NCI-H82 (cell line): ENCODE measurements at places on chromosomes 11 and 22.

- DNase-seq, result no peak
Observed at GRCh38 chr11:116742104-116742503, 30.7 kb downstream of the BUD13 start.

DNA sequence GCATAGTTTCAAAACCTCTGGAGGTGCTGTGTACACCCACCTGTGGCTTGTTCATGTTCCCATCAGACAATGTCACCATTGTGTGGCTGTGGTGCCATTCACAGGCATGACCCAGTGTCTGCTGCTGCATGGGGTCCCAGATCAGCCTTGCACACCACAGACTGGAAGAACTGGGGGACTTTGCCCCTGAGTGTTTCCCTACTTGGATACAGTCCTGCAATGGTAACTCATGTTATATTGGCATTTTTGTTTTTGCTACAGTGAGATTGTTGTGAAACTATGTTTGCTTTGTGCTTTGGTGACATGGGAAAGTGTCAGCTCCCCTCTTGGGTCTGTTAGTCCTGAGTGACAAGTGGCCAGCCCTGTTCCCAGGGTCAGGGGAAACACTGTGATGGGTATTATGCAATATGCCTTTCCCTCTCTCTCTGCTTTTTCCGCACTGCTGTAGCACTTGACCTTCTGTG lies 108.8 kb downstream of the NAV2 start:
- DNase-seq, result no peak

DNA sequence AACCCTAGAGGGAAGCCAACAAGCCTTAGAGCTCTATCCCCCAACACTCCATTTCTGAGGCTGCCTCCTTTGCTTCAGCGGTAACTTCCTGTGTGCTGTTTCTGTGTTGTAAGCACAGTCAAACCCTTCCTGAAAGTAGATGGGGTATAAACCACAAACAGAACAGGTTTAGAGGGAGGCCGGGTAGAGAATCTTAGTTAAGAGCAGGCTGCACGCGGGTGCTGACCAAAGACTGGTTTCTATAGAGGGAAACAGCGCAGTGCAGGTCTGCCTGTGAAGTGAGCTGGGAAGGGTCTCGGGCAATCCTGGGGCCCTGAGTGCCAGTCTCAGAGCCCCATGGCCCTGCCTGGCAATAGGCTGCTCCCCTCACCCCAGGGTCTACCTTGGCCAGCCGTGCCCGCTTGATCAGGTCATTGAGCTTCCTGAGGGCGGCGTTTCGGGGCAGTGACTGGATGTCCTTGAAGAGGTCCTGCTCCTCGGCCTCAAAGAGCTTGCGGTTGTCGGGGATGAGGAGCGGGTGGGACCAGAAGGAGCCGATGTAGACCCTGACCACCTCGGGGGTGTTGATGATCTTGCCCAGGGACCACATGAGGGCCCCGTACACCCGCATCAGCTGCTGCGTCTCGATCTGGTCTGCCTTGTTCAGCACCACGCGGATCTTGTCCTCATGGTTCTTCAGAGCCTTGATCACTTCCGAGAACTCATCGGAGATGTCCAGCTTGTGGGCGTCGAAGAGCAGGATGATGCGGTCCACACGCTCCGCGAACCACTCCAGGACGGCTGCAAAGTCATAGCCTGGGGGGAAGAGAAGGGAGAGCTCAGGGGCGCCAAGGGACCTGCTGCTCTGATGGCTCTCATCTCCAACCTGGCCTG lies 15.3 kb upstream of the CDC42BPG start:
- no peak for DNase-seq

DNA sequence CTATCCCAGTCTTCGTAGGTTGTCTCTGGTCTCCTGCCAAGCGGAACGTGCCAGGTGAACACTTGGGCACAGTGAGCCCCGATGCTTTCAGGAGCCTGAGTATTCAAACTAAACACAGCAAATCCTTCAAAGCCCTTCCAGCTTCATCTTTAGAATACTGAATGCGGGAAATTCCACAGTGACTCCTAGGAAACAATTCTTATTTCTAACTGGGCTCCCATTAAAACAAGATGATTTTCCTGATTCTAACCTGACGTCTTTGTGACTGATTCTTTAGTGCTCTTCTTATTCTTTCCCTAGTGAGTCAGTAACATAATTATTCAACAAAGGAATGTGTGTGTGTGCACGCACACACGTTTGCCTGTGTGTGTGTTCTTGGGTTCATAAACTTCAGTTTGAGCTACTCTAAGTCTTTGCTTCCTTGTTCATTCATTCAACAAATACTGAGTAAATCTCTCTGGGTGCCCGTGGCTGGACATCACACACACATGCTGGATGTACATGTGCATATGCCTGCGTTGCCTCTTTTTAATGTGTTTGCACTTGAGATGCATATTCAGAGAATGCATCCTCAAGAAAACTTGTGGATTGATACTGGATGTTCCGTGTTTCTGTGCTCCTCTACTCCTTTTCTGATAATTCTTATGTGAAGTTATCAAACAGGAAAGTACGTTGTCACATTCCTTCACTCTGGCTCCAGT lies 134.5 kb downstream of the WNT7B start:
- DNase-seq, result no peak

DNA sequence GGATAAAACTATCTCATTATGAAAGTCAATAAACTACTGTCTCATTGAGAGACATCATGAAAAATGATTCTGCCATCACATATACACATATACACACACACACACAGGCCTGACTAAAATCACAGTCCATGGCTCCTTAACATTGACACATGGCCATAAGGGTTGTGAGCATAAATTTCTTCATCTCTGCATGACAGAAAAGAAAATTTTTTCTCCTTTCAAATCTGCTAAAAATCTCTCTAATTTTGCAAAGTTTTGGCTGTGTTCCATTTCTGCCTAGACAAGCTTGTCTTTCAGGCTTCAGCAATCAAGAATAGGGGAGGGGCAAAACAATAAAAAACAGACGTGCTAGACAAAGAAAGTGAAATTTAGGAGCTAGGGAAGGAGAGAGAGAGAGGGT lies 324.5 kb downstream of the LRRC4C start:
- DNase-seq, result no peak

GRCh38 chr11:104319396-104319795 lies 155.4 kb upstream of the PDGFD start:
- no peak for DNase-seq

GRCh38 chr11:4453118-4453517 lies 4.0 kb downstream of the OR52K2 start:
- no peak for DNase-seq
